ENCODE measurements at places on chromosomes 16 and 17. TPM values are rescaled to one million over a fixed set of nuclear protein-coding genes. Genes with fewer than 3 reads are reported as not detected.

LYRM9 gene
- 3.8 TPM for total RNA-seq

TPSG1 gene
- 124 TPM for total RNA-seq

MMP28 gene
- total RNA-seq: 83.0 TPM

GCGR gene
- total RNA-seq: 0.14 TPM

DNA sequence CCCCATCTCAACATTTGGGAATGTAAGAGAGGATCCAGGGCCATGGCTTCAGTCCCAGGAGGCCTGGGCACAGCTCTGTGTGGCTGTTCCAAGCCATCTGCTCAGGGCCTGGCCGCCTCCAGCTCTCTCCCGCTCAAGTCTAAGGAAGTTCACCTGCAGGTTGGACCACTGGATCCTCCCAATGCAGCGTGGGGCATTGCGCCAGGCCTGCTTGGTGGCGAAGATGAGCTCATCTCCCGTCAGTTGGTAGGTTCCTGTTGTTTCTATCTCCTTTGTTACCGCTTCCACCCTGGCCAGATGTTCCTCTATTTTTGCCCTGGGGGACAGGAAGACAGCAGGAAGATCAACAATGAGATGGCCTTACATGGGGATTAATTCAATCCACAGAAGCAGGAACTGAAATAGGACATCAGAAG lies 17.5 kb downstream of the NOS2 start:
- DNase-seq: no peak

DNA sequence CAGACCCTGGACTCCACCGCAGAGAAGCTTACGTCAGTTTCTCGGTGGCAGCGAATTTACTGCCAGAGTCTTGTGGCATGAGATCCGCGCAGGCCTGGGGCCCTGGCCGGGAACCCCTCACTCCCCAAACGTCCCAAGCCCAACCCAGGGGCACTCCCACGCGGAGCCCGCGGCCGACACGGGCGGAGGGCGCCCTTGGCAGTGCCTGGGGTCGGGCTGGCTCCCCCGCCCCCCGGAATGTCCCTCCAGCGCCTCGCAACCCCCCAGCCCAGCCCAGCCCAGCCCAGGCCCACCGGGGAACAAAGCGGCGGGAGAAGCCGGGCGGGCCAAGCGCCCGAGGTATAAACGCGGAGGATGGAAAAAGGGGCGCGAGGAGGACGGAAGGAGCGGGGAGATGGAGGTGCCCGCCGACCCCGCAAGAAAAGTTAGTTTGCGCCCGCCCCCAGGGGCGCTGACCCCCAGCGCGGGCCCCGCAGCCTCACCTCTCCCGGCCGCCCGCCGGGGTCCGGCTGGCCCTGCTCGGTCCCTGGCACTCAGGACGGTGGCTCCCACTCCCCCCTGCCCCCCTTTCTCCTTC lies 330 bp downstream of the CASKIN2 start:
- DNase-seq: no peak

GRCh38 chr17:70563281-70563820 lies 394.0 kb downstream of the KCNJ2 start:
- DNase-seq: no peak

DNA sequence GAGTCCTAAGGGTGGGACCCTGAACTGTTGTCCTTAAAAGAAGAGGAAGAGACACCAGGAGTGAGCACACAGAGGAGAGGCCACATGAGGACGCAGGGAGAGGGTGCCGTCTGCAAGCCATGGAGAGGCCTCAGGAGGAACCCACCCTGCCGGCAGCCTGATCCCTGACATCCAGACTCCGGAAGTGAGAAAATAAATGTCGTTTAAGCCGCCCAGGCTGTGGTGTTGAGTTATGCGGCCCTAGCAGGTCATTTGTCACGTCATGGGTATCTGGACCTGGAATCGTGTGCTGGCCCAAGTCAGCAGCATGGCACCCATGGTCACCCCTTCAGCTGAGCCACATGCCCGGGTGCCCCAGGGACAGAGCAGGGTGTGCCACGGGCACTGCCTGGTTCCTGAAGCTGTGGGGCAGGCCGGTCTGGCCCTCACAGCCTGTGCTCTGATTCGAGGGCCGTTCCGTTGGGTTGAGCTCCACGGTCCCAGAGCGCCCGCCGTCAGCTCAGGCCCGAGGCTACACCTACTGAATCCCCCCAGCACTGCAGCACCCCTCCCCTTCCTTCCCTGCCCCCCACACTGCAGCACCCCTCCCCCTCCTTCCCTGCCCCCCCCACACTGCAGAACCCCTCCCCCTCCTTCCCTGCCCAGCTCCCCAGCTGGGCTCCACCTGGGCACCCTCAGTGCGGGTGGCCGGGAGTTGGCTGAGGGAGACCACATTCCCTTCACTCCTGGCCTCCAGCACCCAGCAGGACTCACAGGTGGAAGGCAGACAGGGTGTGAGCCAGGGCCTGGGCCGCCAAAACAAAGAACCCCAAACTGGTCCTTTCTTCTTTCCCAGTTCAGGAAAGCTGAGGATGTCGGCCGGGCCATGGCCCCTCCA lies 2.7 kb upstream of the CCDC57 start:
- no peak for DNase-seq

- DNase-seq: no peak
These were observed 37.7 kb upstream of the ABCA6 start for GRCh38 chr17:69179227-69179952.

- no peak for DNase-seq
These were observed 85.9 kb upstream of the FOXF1 start for GRCh38 chr16:86424398-86424797.

DNA sequence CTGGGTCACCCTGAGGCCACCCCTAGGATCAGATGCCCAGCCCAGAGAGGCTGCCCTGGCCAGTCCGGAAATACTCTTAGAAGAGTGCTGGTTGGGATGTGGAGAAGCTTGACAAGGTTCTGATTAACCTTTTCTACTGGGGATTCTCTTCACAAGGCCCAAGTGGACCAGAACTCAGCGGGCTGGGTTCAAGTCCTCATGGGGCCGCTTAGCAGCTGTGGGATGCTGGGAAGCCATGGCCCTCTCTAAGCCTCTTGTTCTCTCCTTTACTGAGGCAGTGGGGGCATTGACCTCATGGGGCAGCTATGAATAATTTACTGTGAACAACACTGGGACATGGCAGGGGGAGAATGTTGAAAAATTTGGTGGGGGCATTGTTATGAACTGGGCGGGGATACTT lies 92.8 kb downstream of the CYLD start:
- DNase-seq: no peak

DNA sequence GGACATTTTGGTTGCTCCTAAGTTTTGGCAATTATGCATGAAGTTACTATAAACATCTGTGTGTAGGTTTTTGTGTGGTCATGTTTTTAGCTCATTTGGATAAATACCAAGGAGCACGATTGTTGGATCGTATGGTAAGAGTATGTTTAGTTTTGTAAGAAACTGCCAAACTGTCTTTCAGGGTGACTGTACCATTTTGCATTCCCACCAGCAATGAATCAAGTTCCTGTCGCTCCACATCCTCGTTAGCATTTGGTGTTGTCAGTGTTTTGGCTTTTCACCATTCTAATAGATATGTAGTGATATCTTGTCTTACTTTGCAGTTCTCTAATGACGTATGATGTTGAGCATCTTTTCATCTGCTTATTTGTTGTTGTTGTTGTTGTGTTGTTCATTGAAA lies 20.2 kb downstream of the TENT4B start:
- DNase-seq: no peak

GRCh38 chr17:35932586-35932985 lies 2.0 kb upstream of the RDM1 start:
- no peak for DNase-seq

DNA sequence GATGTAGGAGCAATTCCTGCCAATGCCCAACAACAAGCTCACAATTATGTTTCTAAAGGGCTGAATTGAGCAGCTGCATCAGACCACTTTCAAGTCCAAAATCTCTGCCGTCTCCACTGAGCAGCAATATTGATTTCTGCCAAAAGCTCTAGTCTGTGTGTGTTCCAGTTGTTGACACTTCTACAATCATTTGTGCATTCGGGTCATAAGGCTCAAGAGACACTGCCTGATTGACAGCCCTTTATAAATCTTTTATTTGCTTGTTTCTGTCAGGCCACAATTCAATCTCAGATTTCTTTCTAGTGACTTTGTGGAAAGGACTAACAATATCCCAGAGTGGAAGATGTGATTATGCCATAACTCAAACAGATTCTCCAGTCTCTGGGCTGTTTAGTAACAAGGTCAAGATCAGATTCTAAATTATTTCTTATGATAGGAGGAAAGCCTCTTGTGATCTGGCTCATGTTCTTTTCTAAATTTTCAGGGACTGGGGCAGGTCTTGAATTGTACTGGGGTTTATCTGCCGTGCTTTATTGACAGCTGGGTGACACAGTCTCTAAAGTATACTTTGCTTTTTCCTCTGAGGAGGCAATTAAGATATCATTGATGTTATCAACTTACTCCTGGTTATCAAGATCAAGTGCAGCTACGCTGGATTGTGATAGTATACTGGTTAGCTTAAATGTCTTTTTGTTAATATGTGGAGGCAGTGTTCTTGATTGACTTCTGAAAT lies 377.1 kb downstream of the CNTNAP4 start:
- no peak for DNase-seq

DNA sequence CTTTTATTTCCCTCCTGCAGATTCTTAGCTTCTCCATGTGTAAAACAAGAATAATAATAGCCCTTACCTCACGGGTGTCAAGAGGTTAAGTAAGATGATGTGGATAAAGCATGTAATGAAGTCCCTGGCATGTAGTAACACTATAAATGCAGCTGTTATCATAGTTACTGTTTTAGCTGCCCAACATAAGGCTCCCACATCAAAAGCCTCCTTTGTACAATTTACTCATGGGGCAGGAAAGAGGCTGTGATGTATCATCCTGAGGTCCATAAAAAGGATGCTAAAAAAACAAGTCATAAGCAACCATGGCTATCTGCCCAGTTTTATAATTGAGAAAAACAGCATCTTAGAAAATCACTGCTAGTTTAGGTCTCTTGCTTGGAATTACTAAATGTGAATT lies 339.7 kb downstream of the CA10 start:
- DNase-seq: no peak

DNA sequence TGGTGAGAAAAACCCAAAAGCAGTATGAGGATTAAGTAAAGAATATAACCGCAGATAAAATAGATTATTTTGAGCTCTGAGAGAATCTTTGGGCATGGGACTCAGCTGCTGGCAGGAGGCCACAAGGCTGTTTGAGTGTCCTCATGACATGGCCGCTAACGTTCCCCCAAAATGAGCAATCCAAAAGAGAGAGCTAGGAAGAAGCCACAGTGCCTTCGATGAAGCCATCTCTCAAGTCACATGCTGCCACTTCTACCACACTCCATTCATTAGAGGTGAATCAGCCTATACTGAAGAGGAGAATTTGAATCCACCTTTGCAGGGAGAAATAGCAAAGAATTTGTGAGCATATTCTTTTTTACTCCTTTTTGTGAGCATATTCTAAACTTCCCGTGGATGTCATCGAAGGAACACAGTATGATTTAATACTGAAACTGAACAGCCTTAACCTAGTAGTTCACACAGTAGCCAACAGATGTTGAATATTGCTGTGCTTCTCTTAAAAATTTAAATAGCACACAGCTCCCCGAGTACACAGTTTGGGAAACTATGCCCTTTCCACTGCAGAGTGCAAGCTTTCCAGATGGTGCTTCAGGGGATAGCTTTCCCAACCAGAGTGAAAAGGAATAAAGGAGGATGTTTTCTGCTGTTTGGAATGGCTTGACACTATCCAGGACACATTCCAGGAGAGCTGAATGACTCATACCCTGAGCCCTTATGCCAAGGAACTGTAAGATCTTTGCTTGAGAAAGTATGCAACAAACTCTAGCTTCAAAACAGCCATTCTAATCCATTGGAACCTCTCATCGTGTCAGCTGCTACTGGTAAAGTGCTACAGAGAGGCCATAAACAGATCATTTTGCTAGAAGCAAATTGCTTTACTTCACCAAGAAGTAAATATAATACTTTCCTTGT lies 33.9 kb downstream of the ANKFY1 start:
- peak; percentile 46 for DNase-seq

DNA sequence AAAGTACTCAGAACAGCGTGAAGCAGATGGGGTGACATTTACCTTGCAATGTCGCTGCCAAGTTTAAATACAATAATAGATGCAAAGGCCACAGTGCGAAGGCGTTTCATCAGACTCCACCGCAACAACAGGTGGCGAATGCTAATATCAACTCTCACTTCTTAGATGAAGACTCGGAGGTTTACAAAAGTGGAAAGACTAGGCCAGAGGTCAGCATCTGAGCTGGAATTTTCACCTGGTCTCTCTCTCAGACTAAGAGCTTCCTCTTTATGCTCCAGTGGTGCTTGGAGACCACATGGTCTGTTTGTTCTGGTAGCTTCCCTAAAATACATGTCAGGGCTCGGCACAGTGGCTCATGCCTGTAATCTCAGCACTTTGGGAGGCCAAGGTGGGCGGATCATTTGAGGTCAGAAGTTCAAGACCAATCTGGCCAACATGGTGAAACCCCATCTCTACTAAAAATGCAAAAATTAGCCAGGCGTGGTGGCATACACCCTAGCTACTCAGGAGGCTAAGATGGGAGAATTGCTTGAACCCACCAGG lies 169.1 kb downstream of the XYLT1 start:
- peak; percentile 38 for DNase-seq

DNA sequence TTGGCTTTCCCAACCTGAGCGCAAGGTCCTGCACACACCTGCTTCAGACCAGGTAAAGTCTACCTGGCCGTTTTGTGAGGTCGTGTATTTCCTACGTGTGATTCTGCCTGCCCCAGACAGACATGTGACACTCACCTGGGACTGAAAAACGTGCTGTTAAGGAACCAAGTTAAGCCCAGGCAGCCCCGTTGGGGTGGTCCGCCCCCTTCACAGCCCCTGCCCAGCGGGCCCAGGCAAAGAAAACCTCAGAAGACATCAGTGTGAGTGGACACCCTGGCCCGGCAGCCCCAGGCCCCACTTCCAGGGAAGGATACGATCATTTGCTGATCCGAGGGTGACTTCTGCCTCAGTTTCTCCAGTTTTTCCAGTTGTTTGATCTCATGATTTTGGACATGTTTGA lies 4.7 kb downstream of the CIBAR2 start:
- no peak for DNase-seq

DNA sequence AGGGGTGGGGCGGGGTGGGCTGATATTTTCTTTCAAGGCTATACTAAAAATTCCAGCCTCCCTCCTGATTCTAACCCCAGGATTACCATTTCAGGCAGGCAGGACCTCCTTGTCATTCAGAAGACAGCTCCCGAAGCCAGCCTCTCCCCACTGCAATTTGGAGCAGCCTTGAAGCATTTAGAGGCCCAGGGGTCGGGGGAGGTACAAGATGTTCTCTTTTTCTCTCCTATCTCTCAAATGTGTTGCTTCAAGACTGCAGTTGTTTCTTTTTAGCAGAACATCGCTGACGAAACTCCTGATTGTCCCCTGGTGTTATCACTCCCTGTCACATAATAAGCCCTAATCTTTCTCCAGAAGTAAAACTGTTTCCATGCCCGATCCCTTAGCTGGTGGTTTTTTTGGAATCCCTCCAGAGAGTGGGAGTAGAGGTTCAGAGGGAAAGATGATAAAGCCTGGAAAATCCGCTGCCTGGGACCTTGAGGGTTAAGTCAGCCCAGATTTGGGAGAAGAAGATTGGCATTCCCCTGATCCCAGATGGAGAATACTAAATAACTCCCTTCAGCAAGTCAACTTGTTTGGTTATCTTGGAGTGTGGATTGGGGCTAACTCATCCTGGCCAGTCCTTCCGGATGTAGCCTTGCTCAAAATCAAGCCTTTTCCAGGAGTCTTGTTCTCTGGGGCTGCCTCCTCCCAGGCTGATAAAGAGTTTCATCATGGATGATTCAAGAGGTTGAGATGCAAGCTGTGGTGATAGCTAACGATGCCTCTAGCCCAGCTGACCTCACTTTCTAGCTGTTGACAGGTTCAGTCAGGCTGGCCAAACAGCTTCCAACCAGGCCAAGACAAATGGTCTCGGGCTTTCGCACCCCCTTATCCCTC lies 71.3 kb downstream of the SOX9 start:
- DNase-seq: no peak

GRCh38 chr16:1906846-1907165 lies 11.4 kb downstream of the HS3ST6 start:
- DNase-seq: no peak

Measured in left colon (tissue), 2 donors.